GDM1 (cell line): ENCODE measurements at places on chromosomes 5 and 9.

- DNase-seq = no peak
Measured at GRCh38 chr9:99809586-99810319, 11.9 kb upstream of the NR4A3 start.

DNA sequence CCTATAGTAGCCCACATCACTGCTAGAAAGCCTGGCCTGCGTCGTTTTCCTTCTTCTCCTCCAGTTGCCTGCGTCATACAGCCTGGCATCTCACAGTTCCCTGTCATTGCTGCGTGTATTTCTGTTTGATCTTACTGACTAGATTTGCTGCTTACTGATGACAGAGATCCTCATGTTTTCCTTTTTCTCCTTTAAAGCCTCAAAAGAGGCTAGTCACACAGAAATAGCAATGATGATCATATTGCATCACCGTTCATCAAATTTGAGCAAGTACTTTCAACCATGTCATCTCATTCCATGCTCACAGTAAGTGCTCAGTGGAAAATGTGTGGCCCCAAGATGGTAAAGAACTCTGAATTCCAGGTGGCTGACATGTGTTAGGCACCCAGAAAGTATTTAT, 76.8 kb downstream of the MVB12B start:
- DNase-seq = no peak

- DNase-seq = no peak
Measured at GRCh38 chr9:120264528-120264927, 315.4 kb downstream of the CDK5RAP2 start.

DNA sequence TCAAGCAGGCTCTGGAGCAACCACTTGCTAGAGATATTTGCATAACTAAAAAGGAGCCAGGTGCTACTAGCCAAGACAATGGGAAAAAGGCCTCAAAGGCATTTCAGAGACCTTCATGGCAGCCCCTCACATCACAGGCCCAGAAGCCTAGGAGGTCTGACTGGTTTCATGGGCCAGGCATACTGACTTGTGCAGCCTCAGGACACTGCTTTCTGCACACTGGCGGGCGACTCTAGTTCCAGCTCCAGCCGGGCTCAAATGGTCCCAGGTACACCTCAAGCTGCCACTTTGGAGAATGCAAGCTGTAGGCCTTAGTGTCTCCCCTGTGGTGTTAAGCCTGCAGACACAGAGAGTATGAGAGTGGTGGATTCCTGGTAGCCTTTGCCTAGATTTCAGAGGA, 27.1 kb downstream of the COX7C start:
- DNase-seq = no peak

- no peak for DNase-seq
Measured at GRCh38 chr9:111661802-111662521, 557 bp downstream of the GNG10 start.

DNA sequence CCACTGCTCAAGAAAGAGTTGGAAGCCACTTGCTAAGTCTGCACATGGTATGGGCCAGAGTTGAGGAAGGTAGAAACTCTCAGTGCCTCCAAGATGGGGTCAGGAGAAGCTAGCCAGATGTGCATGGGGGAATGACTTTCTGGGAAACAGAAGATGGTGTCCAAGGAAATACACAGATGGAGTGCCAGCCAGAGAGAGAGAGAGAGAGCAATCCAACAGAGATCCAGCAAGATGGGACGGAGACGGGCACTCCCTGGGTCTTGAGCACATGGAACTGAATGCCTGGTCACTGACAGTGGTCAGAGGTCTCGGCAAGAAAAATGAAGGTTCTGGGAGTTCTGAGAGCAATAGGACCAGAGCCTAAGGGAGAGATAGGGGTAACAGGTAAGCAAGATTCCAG, 82.1 kb downstream of the SH3TC2 start:
- DNase-seq = no peak

DNA sequence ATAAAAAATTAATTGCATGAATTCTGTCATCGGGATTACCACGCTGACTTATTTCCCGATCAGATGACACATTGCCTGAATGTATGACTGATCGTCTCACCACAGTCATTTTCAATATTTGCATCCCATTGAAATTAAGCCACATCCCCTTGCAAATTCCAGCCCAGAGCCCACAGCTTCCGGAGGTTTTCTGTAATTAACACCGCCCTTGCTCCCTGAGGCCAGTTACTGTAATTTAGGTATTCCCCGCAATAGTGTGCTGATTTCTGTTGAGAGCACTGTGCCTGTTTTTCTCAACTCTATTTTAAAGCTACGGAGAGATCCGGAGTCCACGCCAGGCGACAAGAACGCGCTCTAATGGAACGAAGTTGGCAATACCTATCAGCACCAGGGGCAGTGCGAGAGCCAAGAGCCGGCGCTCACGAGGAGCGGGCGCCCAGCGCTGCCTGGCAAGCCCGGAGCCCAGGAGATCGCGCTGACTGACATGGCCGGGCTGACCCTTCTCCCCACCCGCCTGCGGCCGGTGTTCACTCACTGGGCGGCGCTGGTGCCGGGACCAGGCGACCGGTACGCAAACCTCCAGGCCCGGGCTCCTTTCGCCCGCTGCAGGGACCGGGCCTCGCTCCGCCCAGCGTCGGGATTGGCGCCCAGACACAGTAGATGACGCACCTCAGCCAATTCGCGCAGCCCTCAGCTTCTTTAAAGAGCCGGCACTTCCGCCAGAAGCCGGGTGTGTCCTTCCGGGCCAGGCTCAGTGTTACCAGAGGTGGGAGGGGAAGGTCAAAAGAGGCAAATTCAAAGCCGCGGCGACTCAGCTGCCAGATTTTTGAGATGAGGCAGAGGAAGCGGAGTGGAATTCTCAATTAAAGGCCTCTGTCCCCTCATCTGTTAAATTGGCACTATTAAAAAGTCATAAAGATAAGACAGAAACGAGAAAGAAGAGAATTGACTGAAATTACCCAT, at the start of gene PLGRKT:
Gene PLGRKT, minus strand, starts transcription at position 672 of the 963 bp plus-strand sequence. CDS start 5,948 bp downstream, outside the sequence.
- peak; percentile 83 for DNase-seq

GRCh38 chr5:178869577-178869976, 9.8 kb downstream of the ZNF354B start:
- DNase-seq = no peak

GRCh38 chr5:96288166-96288844, 144.7 kb downstream of the PCSK1 start:
- DNase-seq = no peak

DNA sequence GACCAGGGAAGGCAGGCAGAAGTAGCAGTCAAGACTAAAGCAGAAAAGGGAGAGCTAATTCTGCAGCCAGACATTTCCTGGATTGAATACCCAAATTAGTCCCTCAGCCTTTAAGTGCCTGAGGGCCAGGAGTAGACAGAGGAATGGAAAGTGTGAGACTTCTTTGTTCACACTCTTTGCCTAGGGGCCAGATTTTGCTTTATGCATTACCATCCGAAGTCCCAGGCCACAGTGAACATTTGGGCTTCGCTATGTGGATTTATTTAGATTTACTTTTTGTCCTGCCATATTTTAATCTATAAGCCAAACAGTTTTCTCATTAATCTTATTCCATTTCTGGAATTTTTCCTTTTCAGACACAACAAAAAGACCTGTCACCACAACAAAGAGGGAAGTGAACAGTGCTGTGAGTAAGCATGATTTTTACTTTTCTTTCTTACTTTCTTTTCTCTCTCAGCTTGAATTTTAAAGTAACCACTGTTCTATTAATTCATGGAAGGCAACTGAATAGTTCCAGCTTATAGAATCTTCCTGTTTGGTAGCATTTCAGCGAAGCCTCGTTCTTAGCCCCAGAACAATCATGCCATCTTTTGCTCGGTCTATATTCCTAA, 52.6 kb downstream of the PDCD1LG2 start:
- DNase-seq = no peak

DNA sequence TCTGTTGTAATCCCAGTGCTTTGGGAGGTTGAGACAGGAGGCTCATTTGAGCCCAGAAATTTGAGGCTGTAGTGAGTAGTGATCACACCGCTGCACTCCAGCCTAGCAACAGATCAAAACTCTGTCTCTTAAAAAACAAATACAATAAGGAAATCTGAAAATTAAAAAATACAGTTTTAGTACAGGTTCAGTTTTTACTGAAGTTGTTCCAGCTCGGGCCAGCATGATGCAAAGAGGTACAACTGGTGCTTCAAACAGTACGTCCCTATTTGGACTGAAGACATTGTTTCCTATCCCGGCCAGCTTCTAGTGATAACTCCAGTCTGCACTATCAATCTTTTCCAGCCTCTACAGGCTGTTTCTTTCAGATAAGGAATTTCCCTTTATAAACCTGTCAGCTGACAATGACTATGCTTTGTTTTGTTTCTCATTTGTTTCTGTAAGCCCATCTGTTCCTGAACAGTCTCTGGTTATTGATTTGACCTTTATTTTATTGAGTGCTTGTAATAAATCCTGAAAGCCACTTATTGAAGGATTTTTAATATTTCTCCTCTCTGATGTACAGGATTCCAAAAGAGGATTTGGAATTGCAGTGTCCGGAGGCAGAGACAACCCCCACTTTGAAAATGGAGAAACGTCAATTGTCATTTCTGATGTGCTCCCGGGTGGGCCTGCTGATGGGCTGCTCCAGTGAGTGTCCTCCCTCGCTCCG, 41.9 kb downstream of the TJP2 start:
- DNase-seq = peak; percentile 4

- no peak for DNase-seq
Measured at GRCh38 chr5:159263569-159263905, 447 bp downstream of the UBLCP1 start.

DNA sequence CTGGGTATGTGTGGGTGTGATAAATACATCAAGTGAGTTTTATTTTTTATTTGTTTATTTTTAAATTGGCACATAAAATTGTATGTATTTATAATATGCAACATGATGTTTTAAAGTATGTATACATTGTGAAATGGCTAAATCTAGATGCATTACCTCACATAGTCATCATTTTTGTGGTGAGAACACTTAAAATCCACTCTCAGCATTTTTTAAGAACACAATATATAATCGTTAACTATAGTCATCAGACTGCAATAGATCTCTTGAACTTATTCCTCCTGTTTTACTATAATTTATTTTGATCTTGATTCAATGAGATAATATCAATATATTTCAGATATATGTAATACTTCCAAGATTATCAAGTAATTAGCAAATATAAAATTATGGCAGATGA, 93.9 kb upstream of the ALDH1A1 start:
- no peak for DNase-seq

DNA sequence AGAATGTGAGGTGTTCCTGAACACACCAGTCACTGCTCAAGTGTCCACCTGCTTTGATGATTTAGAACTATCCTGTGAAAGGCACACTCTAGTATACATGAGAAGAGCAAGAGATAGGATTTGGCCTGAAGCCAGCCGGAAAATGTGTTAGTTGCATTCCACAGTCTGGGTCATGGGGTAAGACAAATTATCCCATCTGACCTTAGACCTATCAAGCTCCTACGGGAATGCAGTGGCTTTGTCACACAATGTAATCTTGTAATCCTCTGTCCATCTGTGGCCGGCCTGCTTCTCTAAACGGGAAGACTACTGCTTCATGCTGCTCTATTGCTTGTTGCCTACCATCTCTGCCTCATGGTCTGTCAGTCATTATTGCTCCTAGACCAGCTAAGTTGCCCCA, 92.4 kb upstream of the PRRC1 start:
- no peak for DNase-seq

GRCh38 chr5:1130218-1130946, 18.5 kb upstream of the SLC12A7 start:
- no peak for DNase-seq

DNA sequence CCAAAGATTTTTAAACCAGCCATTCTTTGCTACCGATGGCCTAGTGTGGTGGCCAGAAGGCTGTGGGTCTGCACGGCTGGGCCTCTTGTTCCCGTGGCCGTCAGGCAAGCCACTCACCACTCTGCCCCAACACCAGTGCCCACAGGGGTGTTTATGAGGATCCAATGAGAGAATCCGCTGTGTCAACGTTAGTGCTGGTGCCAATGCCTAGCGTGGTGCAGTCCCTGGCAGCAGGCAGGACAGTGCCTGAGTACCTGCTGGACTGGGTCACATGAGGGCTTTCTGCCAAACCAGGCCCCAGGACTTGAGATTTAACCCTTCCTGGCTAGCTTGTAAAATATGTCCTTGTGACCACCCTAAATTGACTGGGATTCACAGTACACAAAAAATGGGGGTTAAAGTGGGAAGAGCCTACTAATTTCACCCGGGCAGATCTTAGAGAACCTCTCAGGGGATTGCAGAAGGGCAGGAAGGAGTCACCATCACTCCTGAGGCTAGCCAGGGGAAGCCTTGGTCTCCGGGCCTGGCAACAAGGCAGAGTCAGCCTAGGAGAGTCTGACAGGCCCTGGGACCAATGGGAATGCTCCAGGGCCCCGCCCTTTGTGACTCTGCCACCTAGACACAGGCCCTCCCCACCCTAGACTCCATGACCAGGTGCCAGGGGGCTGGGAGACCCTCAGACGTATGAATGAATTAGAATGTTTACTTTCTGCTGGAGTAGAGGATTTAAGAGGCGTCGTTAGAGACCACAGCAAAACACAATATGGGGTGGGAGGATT, 63.2 kb upstream of the FSTL4 start:
- no peak for DNase-seq

DNA sequence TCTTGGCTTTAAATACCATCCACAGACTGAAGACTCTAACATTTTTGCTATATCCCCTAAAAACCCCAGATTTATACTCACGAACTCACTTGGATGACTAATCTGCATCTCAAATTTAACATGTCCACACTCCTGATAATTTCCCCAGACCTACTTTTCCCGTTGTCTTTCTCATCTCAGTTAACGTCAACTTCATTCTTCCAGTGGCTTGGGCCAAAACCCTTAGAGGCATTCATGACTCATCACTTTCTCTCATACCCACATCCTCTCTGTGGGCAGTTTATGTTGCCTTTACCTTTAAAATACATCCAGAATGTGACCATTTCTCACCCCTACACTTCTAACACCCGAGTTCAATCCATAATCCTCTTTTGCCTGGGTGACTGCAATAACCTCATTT, 96.7 kb downstream of the EDIL3 start:
- peak; percentile 60 for DNase-seq

- DNase-seq = peak; percentile 5
Measured at GRCh38 chr9:128689820-128690683, 1.0 kb downstream of the SET start.

DNA sequence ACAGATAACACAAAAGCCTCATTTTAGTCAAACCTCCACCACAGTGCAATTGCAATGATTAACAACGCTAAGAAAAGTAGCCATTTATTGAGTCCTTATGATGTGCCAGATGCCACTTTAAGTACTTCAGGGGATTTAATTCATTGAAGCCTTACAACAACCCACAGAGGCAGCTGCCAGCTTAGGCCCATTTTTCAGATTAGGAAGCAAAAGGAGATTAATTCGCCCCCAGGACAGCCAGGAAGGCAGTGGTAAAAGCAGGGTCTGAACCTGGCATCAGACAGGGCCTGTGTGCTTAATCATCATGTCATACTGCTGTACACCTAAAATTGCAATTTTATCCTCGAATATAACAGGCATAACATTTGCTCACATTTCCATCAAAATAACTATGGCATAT, 23.9 kb downstream of the MED27 start:
- no peak for DNase-seq

GRCh38 chr5:126741361-126741760, 35.6 kb upstream of the LMNB1 start:
- no peak for DNase-seq

- DNase-seq = no peak
Measured at GRCh38 chr5:140524003-140524402, 23.5 kb upstream of the EIF4EBP3 start.

- DNase-seq = no peak
Measured at GRCh38 chr5:160675988-160676387, 176.0 kb downstream of the ATP10B start.

- no peak for DNase-seq
Measured at GRCh38 chr9:71306134-71306533, 184.7 kb upstream of the TRPM3 start.

GRCh38 chr9:129476821-129477611, 143.9 kb downstream of the C9orf50 start:
- DNase-seq = no peak

- DNase-seq = peak; percentile 64
Measured at GRCh38 chr9:126375386-126375785, 48.8 kb downstream of the MVB12B start.
